CD4-positive, alpha-beta T cell treated with Interleukin-12 subunit alpha and Interleukin-12 subunit beta, for 1 hour (primary cell): ENCODE measurements at places on chromosomes 3 and 15.

DNA sequence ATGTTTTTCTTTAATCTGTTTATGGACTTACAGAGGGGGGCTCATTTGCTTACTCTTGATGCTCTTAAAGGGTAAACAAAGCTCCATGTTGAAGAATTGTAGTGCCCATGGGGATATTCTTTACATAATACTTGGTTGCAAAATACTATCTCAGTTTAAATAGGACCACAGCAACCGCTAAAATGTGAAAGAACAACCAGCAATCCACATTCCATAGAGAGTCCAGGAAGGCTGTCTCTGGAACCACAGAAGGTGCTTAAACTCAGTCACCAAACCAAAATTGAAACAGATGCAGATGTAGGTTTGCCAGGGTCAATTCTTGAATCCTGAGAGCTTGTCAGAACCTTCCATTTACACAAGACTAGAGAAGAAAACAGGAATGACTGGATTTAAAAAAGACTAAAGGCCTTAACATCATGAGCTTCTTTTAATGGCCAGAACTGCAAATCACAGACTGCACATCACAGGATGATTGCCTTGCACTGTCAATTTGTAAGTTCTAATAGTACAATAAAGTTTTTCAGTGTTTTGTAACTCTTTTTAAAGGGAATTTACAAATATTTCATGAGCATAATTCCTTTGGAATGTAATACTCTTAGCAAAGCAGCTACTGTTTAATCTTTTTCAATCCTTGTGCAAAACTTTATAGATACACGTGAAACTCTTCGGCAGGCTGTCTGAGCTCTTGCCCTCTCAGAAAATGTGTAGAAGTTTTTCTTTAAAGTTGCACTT is 661.6 kb downstream of the SI start:
- DNase-seq, result no peak

DNA sequence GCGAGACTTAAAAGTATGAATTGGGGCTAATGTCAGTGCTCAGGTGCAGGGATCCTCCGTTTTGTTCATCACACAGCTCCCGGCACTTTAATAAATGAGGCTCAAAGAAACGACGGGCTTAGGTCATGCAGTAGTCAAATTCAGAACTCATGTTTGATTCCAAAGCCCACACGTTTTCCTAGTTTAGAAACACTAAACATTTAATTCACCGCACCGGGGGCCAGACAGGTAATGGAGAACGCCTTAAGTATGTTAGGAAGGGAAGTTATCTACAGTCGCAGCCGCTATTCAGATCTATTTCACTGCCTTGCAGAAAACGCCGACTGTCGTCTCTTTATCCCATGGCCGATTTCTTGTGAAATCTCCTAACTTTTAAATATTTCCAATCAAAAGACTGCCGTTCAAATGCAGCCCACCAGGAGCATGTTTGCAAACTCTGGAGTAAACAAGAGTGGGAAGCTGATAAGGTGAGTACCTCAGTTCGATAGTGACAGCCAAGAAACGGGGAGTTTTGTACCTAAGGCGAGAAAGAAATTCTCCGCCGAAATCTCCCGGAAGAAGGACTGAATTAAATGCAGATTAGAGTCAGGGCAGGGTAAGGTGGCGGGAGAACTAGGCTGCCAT is 569 bp downstream of the HIGD2B start:
- DNase-seq, result no peak

DNA sequence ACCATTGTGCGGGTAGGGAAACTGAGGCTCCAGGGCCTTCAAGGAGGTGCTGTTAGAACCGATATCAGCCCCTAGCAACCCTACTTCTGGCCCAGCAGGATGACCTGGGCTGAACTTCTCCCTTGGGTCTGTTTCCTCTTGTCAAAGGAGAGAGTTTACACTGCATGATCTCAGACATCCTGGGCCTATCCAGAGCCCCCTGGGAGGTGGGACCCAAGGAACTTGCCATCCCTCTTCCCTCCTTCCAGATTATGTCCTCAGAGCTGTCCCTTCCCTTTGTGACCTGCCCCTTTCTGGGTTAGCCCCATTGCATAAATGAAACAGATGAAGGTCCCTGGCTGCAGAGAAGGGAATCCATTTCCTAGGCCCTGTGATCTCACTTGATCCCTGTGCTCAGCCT is 12.3 kb upstream of the DNAH1 start:
- DNase-seq, result no peak

GRCh38 chr3:48630407-48630806 is 4.9 kb downstream of the SLC26A6 start:
- DNase-seq, result no peak

- peak; percentile 73 for DNase-seq
Measured at GRCh38 chr15:40307421-40308211, at the start of gene PLCB2. Gene PLCB2 (minus strand): TSS chr15:40307935. CDS start chr15:40307672, 263 bp downstream.
